ENCODE measurements at places on chromosomes 4 and X. TPM values are rescaled to one million over a fixed set of nuclear protein-coding genes. Genes with fewer than 3 reads are reported as not detected.

The LNX1 gene
- not detected for total RNA-seq

GRCh38 chrX:70481471-70482270 lies 37.0 kb downstream of the DLG3 start:
- DNase-seq, result no peak

The CENPC gene
- total RNA-seq, result 74.0 TPM

DNA sequence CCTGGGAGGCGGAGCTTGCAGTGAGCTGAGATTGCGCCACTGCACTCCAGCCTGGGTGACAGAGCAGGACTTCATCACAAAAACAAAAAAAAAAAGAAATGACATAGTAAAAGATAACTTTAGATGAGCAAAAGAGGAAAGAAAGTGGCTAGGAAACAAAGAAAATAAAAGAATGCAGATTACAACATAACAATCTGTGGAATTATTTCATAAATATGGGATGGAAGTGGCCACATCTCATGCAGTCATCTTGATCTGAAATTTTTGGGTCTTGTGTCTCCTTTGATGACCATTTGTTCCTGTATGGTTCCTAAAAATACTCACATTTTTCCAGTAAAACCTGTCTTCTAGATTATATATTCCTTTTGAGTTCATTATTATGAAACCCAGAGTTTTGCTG lies 271.4 kb downstream of the SPRY1 start:
- no peak for DNase-seq

GRCh38 chr4:1105662-1106061 lies 7.7 kb downstream of the RNF212 start:
- no peak for DNase-seq

- DNase-seq, result no peak
These were observed 55.3 kb upstream of the MSANTD1 start for GRCh38 chr4:3193531-3194203.

- DNase-seq, result no peak
These were observed 6.4 kb downstream of the ELK1 start for GRCh38 chrX:47643926-47644325.

Data from activated naive CD4-positive, alpha-beta T cell treated with anti-CD3 and anti-CD28 coated beads, Interleukin-2, amount 50 U/mL, for 72 hours (primary cell).